OCI-LY7 (cell line): ENCODE measurements at places on chromosomes 16 and 17. TPM values are rescaled to one million over a fixed set of nuclear protein-coding genes. Genes with fewer than 3 reads are reported as not detected.

- no peak for DNase-seq
Measured at GRCh38 chr16:80105160-80105559, 435.6 kb upstream of the DYNLRB2 start.

DNA sequence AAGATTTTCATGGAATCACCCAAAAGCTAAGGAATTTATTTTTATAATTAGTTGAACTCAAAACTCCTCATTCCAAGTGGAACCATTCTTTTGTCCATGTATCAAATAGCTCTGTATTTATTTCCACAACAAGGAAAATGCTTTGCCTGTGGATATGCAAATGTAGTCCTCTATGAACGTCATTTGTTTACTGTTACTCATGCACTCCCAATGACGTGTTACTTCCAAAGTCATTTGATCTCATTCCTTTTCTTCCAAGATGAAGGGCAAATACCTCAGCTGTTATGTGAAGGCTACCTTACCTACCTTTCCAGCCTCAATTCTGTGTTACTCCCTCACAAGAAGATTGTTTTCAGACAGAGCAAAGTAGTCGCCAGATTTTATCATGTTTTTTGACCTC is 83.7 kb downstream of the ITFG1 start:
- no peak for DNase-seq

GRCh38 chr17:18004884-18005305 is 32.2 kb downstream of the DRC3 start:
- no peak for DNase-seq

DNA sequence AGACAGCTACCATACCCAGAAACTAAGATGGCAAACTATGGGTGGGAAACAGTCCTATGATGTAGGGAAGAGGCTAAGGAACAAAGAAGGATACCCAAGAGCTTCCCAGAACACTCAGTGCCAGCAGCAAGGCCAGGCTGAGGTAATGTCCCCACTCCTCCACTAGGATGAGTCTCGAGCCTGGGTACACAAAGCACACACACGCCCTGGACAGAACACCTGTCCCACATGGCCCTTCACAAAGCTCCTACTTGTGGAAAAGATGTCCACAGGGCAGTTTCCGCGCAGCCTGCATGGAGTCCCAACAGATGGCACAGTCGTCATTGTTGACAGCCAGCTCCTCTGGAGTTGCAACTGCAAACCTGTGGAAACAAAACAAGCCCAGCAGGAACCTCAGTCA is 23.9 kb downstream of the AMFR start:
- DNase-seq: peak; percentile 19

DNA sequence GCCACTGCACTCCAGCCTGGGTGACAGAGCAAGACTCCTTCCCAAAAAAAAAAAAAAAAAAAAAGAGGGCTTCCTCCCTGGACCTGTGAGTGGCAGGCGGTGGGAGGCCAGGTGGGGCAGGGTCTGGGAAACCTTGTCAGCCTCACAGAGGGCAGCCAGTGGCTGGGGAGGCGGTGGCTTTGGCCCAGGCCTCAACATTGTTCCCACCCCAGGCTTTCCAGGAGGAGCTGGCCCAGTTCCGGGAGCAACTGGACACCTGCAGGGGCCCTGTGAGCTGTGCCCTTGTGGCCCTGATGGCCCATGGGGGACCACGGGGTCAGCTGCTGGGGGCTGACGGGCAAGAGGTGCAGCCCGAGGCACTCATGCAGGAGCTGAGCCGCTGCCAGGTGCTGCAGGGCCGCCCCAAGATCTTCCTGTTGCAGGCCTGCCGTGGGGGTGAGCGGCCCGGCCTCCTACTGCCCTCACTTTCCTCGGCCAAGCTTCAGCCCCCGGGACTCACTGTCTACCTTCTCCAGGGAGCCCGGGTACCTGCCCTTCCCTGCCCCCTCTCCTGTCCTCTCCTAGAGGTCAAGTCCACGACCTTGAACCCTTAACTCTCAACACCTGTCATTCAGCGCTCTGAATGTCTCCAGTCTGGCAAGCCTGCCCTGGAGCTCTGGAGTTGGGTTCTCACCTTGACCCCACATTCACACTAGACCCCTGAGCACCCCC is 12.4 kb downstream of the ZNF213 start:
- no peak for DNase-seq

DNA sequence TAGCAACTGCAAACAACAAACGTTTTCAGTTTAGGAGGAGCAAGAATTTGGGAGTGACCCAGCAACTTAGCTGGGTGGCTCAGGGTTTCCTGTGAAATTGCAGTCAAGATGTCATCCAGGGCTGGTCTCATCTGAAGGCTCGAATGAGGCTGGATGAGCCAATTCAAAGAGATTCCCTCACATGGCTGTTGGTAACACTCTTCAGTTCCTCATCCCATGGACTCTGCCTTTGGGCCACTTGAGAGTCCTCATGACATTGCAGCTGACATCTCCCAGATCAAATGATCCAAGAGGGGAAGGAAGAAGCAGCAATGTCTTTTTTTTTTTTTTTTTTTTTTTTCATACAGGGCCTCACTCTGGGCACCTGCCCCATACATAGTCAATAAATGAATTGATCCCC is 26.3 kb downstream of the UBALD1 start:
- DNase-seq: no peak

- no peak for DNase-seq
Measured at GRCh38 chr16:76583466-76583865, 306.3 kb downstream of the CNTNAP4 start.

DNA sequence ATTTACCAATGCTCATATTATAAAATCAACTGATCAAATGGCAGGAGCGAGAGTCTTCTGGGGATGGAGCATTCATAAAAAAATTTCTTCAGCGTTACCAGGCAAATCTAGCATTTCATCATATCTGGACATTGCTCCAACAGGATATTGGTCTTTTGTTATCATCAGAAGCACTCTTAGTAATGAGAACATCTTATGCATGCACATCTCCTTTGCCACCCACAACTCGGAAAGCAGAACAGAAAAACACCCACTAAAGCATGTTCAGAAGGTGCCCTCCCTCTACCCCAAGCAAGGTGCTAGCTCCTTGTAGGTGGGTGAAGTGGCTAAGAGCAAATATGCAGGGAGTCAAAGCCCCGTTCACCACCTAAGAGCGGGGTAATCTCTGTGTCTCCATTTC is 18.9 kb downstream of the ARHGAP17 start:
- no peak for DNase-seq

GRCh38 chr17:49522357-49522890 is 27.3 kb downstream of the NGFR start:
- no peak for DNase-seq

DNA sequence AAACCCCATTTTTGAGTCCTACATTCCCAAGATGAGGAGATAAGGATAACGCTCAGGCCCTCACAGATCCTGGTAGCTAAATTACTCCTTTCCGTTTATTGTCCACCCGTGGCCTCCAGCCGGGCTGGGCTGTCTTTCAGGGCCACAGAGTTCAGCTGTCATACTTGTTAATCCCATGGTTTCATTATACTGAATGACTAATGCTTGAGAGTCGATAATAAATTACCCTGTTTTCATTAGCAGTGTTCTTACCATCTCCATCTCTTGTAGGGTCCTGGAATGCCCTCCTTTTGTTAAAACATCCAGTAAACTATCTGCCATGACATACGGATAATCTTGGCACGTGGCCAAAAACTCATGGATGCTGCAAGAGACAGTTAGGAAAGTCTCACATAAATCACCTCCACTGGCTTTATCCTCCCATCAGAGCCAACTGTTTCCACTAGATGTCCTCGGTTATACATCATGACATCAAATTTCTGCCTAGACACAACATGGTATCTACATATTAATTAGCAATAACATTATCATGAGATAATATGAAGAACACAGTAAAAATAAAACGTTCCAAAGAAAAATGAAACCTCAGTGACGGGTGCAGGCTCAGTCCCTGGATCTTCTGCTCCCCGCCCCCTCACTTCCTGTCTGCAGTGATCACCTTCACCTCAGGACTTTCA is 45.3 kb downstream of the BRD7 start:
- no peak for DNase-seq

GRCh38 chr16:50741225-50741780 is 583 bp upstream of the CYLD start:
- DNase-seq: no peak

OTOA gene
- total RNA-seq: 0.09 TPM in 1 of 2 replicates, not detected in the other

OTOP3 gene
- total RNA-seq: not detected in 2 replicates
